ENCODE measurements at places on chromosomes 1 and 21. TPM values are rescaled to one million over a fixed set of nuclear protein-coding genes. Genes with fewer than 3 reads are reported as not detected.

XCL1 gene
- polyA plus RNA-seq, result not detected

KCNA3 gene
- polyA plus RNA-seq, result 0.12 TPM

AMY1B gene
- polyA plus RNA-seq, result not detected

GRCh38 chr1:51093581-51093980 is 8.4 kb upstream of the C1orf185 start:
- no peak for DNase-seq

- no peak for DNase-seq
Measured at GRCh38 chr1:71413441-71414175, 332.8 kb upstream of the ZRANB2 start.

DNA sequence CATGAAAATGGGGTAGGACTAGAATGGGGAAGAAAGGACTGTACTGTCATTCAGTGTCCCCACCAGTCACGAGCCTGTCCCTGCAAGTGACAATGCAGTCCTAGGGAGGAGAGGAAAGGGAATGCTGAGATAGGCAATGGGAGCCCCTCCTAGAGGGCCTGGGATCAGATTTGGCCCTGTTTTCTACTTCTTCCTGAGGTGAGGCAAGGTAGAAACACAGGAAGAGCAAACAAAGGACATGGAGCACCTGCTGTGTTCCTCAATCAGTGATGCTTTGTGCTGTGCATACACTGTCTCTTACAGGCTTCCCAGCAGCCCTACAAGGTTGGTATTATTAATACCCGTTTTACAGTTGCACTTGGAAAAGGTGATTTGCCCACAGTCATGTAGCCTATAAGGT is 6.1 kb downstream of the FABP3 start:
- DNase-seq, result no peak

GRCh38 chr1:204791453-204792353 is 79.0 kb upstream of the NFASC start:
- DNase-seq, result no peak
